ENCODE measurements at places on chromosomes 5 and 9. TPM values are rescaled to one million over a fixed set of nuclear protein-coding genes. Genes with fewer than 3 reads are reported as not detected.

DNA sequence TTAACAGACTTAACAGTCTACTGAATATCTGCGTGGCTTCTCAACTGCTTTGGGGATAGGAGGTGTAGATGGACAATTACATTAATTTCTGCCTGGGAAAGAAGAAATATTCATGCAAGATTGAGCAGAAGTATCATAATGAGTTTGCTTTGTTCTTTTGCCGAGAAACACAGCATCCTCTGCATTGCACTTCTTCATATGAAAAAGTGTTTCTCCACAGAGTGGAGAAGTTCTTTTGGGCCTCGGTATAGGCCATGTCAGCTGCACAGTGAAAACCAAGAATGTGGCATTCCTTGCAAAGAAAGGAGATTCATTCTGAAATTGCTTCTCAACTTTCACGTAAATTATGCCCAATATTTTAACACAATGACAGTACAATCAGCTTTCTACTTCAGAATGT, 17.6 kb upstream of the SNX2 start:
- no peak for DNase-seq

- no peak for DNase-seq
Observed at GRCh38 chr9:127509955-127510299, 58.6 kb downstream of the LRSAM1 start.

DNA sequence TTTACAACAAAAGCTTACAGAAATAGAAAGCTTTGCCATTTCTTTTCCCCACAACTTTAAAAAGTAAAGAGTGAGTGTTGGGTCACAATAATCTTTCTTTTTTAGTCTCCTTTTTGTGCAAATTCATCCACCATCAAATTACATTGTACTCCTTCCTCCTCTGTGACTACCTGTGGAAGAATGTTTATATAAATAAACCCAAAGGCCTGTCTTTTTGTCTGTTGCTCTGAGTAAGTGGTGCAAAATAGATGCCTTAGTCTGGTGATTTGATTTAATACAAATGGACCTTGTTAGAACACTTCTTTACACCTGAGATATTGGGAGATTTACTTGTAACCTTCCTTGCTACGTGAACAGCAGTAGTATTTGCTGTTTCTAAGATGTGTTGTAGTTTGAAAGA, 53.5 kb upstream of the TAF11L2 start:
- DNase-seq, result no peak

DNA sequence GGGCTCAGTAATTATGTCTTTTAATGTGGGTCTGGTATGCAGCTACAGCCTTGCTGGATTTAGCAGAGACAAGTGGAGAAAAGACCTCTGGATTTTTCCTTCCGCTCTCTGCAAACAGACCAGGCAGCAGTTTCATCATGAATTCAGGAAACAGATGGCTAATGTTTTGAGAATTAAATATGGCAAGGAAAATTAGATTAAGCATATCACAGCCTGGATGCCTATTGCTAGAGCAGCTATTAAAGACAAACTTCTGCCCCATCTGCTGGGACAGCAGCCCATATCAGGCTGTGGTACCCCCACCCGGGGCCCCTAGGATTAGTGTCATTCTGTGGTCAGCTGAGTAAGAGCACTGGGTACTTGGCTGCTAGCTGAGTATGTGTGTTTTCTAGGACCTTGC, 6.2 kb downstream of the SKP2 start:
- no peak for DNase-seq

GRCh38 chr9:93052791-93053540, 5.5 kb upstream of the SUSD3 start:
- no peak for DNase-seq

Gene NME5
- 7.1 TPM for total RNA-seq

Gene CDKN2B
- 27.5 TPM for total RNA-seq

GRCh38 chr9:12060067-12060466, 633.1 kb upstream of the TYRP1 start:
- no peak for DNase-seq

DNA sequence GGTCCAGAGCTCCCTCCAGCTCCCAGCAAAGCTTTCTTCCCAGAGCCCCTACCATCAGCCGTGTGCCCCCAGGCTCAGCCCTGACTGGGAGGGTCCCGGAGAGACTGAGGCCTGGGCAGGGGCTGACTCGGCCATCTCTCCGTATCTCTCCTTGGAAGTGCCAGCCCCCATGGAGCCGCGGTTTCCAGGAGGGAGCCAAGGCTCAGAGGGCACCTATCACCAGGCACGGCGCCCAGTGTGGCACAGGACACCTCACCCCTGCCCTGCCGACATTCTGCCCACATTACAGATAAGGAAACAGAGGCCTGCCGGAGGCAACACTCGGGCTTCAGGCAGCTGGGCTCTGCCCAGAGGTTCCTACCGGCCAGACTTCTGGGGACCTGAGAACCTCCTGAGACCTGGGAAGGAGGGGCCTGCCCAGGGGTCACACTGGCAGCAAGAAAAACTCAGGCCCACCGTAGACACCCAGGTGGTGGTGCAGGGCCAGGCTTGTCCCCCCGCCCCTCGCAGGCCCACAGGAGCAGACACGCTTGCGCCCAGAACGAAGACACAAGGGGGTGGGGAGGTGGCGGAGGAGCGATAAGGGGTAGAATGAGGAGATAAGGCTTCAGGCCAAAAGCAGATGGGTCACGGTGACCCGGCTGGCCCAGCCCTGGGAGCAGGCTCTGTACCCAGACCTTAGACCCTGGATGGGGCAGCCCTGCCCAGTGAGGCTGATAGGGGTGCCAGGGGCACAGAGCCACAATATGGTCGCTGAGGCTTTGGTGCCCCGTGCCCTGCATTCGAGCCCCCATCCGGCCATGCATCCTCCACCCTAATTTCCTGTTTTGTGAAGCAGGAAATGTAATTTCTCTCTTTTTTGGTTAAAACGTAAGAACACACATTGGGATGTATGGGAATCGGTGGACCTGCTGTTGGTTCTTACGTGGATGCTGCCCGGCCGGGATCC, 11.8 kb downstream of the NR5A1 start:
- no peak for DNase-seq

Gene WDR31
- total RNA-seq, result 1.9 TPM

Gene GLDC
- total RNA-seq, result 129 TPM

GRCh38 chr5:173623296-173623771, 6.9 kb upstream of the BOD1 start:
- no peak for DNase-seq

Gene ADGRD2
- not detected for total RNA-seq

DNA sequence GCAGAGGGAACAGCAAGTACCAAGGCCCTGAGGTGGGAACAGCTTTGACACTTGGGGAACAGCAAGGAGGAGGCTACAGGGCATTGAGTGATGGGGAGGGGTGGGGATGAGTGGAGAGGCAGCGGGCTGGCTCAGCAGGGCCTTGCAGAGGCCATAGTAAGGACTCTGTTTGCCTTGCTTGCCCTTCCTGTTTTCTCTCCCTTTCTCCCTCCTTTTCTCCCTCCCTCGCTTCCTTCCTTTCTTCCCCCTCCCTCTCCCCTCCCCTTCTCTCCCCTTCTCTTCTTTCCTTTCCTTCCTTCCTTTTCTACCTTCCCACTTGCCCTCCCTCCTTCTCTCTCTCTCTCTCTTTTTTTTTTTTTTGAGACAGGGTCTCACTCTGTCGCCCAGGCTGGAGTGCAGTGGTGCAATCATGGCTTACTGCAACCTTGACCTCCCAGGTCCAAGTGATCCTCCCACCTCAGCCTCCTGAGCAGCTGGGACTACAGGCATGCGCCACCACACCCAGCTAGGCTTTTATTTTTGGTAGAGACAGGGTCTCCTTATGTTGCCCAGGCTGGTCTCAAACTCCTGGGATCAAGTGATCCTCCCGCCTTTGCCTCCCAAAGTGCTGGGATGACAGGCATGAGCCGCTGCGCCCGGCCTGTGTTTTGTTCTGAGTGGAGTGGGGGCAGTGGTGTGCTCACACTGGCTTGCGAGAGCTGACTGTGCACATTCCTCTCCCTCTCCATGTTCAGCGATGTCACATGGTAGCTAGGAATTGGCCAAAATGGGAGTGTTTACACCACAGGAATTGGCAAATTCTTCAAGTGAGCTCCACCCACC, 17.1 kb downstream of the IER5L start:
- DNase-seq, result no peak

DNA sequence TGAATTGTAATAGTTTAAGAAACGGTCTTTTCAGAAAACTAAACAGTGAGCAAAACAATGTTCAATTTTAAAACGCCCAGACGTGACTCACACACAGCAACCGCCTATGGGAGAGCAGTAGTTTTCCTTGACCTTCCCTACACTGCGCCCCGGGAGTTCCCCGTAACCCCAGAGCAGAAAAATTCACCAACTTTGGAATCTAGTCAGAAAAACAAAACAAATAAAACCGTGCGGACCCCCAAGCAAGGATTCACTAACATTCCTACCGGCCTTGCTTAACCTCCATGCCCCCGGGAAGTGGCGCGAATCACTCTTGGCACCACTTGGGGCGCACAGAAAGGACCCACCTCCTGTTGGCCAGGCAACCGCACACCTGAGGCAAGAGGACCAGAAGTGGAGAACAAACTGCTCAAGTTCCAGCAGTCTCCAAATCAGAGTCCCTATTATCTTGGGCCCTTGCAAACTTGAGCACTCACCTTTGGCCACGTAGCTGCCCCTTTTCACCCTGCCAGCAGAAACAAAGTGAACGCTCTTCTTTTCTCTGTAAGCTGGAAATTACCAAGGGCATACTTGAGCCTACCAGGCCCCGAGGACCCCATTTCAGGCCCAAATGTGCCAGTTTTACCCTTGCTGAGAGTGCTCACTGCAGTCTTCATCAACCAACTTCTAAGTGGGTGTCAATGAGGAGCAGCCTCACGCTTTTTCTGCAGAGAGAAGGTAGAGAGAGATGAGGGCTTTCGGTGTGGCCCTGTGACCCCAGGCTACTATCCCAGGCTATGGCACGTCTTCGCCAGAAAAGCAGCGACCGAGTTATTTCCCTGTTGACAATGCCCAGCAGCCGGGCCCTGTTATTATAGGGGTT, 189.7 kb downstream of the MEF2C start:
- no peak for DNase-seq

Gene GLRA1
- not detected for total RNA-seq

DNA sequence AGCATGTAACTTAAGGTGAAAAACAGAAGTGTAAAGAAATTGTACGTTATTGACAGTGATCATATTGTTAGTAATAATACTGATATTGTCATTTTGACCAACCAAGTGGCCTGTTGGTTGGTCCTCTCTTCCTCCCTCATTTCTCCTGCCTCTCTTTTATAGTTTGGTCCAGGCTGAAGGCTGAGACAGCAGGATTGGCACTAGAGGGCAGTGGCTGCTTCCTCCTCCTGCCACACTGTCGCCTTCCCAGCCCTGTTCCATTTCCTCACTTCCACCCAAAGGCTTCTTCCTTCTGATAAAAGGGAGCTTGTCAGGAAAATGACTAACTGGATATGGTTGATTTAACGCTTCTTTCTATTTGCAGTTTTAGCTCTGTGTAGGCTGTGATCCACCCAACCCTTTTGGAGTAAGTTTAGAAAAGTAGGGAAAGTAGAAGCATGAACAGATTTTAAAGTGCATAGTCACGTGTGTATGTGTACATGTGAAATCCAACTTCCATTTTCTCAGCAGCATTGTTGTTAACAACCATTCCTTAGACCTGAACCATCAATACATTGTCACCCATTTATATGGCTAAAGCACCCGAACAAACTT, 35.6 kb downstream of the PTCD2 start:
- peak; percentile 42 for DNase-seq

GRCh38 chr9:114721491-114722079, 39.6 kb upstream of the TEX48 start:
- DNase-seq, result peak; percentile 73

- no peak for DNase-seq
Observed at GRCh38 chr9:128208946-128209669, 5.9 kb downstream of the DNM1 start.

DNA sequence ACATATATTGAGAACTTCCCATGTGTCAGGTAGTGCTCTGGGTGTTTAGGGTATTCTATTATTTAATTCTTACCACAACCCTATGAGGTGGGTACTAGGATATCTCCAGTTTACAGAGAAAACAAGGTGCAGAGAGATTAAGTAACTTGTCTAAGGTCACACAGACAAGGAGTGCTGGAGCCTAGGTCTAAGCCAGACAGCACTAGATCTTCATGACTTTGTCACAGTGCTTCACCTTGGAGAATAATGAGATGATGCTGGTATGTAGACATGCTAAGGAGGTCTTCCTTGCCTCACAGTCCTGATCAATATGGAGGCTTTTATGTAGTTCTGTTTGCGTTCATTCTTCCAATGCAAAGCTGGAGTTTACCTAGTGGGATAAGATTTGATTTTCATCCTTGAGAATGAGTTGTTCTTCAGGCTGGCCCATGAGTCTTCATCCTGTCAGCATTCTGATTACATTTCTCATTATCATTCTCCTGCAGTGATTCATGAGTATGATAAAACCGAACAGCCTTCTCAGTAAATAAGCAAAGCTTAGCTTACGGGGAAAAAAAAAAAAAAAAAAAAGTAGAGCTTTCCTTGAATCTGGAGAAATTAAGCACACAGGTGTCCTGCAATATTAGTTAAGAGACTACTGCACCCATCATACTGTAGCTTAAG, 176.3 kb downstream of the C9orf152 start:
- DNase-seq, result peak; percentile 88

- no peak for DNase-seq
Observed at GRCh38 chr9:127091526-127091925, 30.9 kb downstream of the ANGPTL2 start.

DNA sequence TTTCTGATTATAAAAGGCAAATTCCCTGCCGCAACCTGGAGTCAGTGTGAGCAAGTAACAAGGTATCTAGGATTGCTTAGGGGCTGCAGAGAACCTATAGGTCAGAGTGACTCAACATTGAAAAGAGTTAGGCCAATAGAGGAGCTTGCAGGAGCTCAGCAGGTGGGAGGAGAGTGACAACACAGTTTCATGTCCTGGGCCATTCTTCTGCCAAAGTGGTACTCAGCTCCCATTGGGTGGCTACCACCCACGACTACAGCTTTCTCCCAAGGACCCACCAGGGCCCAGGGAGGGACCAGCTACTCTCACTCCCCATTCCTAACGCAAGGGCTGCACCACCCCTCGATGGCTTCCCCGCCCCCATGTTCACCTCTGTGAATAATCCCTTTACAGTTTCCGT, 86.7 kb upstream of the SPATA31C2 start:
- no peak for DNase-seq

DNA sequence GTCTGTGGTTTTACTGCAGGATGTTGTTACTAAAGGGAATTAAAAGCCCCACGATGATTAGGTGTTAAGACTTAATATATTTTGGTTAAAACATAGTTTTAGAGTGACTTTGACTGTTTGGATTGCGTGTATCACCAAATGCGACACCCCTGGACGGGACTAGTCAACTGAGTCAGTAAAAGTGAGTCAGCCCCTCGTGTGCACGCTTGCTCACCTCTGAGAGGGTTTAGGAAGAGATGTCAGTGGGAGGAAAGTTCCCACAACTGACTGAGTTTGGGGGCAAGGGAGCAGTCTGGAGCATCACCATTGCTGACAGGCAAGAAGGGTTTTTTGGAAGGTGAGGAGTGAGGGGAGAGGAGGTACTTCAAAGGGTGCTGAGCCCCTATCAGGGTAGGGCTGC, 14.4 kb upstream of the DMRT3 start:
- peak; percentile 2 for DNase-seq

Gene TMEM215
- total RNA-seq, result not detected

DNA sequence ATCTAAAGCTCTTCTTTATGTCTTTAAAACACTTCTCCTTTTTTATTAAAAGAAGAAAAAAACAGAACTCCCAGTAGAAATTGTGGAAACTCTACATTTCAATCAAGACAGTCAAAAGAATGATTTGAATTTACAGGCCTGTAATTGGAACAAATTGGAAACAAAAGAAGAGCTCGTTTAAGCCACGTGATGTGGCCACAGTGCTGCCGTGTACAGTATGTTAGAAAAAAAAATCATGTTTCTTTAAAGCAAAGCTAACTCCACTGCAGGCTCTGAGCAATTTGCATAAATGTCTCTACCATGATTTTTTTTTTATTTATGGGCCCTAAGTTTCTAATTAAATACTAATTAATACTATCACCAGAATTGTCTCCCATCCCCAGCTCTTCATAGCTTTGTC, 325.6 kb downstream of the ZSWIM6 start:
- DNase-seq, result no peak

All from renal cortical epithelial cell (primary cell).